ENCODE measurements at places on chromosomes 11 and 22. TPM values are rescaled to one million over a fixed set of nuclear protein-coding genes. Genes with fewer than 3 reads are reported as not detected.

DNA sequence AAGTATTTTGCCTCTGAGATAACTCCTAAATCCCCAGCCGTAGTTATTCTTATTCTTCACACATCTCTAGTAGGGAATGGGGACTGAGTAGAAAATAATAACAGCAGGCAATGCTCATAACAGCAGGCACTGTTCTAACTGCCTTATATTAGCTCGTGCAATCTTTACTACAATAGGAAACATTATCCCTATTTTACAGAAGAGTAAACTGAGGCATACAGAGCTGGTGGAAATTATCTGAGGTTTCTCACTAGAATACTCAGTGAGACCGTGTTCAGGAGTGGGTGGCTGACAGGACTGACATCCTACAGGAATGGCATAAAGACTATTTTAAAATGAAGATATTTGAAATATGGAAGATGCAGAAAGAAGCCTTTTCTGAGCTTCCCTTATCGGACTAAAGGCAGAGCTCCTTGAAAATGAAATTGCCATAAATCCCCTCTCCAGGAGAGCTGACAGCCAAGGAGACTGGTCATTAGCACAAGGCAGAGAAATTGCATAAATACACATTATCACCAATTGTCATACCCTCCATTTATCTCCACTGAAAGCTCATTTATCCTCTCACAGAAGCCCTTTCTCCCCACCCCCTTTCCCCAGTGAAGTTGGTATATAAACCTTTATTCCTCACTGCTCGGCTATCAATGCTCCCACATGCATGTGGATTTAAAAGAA, 93.9 kb downstream of the RASSF10 start:
- H3K27ac ChIP-seq, result no peak overlapping the region
- H3K27me3 ChIP-seq, result peaks cover 4% of the 10 kb centered on the region
- no peaks in the 10 kb centered on the region for H3K36me3 ChIP-seq
- H3K4me1 ChIP-seq, result no peaks in the 10 kb centered on the region
- peak; percentile 27 for DNase-seq

GRCh38 chr11:2525166-2525861, 80.5 kb downstream of the KCNQ1 start:
- DNase-seq, result peak; percentile 58
- H3K36me3 ChIP-seq, result no peaks in the 10 kb centered on the region
- no peak overlapping the region for H3K27ac ChIP-seq
- peaks cover 14% of the 10 kb centered on the region for H3K27me3 ChIP-seq

- H3K4me3 ChIP-seq, result no peak overlapping the region
- no peaks in the 10 kb centered on the region for H3K27me3 ChIP-seq
- DNase-seq, result no peak
- H3K36me3 ChIP-seq, result no peaks in the 10 kb centered on the region
Measured at GRCh38 chr11:98531576-98531975, 489.2 kb upstream of the CNTN5 start.

DNA sequence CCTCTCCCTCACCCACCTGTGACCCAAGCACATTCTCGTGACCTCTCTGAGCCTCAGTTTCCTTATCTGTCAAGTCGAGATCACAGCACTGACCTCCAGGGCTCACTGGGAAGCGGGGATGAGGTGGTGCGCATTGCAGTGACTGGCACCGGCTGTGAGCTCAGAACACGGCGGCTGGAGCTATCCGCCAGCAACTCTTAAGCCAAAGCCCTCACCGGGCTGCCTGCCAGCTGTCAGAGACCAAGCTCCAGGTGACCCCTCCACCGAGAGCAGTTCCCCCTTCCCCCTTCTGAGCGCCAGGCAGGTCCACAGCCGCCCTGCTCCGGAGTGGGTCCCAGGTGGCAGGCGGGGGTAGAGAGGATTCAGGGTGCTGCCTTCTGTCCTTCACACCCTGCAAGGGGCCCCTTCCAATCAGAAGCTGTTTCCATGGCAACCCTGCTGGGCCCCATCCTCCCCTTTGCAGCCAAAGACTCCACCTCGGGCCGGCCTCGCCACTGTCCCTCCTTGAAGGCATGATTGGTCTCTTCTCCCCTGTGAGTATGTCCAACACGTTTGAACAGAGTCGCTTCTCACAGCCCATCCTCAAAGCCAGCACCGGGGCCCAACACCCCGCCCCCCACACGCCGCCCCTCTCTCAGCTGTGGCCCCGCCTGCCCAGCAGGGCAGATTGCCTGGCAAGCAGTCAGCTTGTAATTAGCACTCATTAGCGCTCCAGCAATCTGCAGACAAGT, 98.7 kb downstream of the WNT7B start:
- H3K4me3 ChIP-seq, result no peak overlapping the region
- no peaks in the 10 kb centered on the region for H3K36me3 ChIP-seq
- H3K4me1 ChIP-seq, result no peaks in the 10 kb centered on the region
- peak; percentile 65 for DNase-seq

DNA sequence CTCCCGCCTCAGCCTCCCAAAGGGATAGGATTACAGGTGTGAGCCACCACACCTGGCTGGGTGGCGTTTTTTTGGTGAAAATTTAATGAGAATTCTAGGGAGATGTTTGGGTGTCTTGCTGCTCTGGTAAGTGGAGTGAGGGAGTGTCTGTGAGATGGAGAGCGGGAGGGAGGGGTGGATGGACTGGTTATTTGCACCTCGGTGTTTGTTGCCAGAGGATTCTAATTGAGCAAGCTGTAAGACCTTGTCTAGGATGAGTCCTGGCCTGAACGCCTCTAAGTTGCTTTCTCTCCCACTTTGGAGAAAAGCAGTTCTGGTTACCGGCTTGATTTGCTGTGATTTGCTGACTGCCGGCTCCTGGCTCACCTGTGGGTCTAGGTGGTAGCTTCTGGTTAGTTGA, 22.0 kb upstream of the GRAMD4 start:
- H3K27ac ChIP-seq, result no peak overlapping the region
- no peak overlapping the region for H3K4me3 ChIP-seq
- H3K36me3 ChIP-seq, result no peaks in the 10 kb centered on the region
- H3K27me3 ChIP-seq, result no peaks in the 10 kb centered on the region
- DNase-seq, result no peak
- H3K4me1 ChIP-seq, result no peaks in the 10 kb centered on the region

- peak; percentile 85 for DNase-seq
- peaks cover 10% of the 10 kb centered on the region for H3K4me1 ChIP-seq
- H3K27ac ChIP-seq, result peak overlapping the region; percentile 56
- peak overlapping the region; percentile 79 for H3K4me3 ChIP-seq
- H3K27me3 ChIP-seq, result peaks cover 53% of the 10 kb centered on the region
Measured at GRCh38 chr11:16605389-16605893, 133.0 kb upstream of the C11orf58 start.

DNA sequence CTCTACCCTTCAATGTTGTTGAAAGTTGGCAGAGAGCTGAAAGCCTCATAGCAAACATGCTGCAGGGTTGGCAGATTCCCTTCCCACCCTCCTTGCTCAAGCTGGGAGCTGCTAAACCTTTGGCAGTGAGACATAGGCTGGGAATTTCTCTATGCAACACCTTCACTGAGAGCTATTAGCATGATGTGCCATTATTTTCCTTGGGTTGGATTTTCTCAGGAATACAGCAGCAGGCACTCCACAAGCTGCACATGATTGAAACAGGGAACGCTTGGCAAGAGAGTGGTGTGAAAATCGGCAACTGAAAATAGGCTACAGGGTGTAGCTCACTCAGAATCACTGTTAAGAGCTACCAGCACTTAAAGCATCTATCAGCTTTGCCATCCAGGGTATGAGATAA, 9.6 kb upstream of the ALKBH3 start:
- H3K27ac ChIP-seq, result no peak overlapping the region
- peaks cover 26% of the 10 kb centered on the region for H3K27me3 ChIP-seq
- DNase-seq, result no peak
- H3K4me3 ChIP-seq, result no peak overlapping the region
- H3K36me3 ChIP-seq, result no peaks in the 10 kb centered on the region

DNA sequence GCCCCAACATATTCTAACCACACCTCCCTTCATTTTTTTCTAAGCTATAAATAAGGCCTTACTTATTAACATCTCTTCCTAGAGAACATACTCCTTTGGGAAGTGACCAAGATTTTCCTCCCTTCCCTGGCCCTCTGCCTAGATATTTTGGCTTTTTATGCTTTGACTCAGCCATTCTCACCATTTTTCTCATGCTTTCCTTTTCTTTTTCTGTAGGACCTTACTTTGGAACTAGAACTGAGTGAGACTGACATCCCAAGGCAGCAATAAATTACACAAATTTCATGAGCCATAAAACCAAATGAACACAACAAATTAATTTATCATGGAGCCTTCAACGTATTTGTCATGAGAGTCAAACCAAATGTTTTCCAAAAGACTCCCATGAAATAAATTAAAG, 142.7 kb upstream of the CTSC start:
- no peak for DNase-seq
- no peak overlapping the region for H3K4me3 ChIP-seq
- H3K27me3 ChIP-seq, result no peaks in the 10 kb centered on the region
- no peaks in the 10 kb centered on the region for H3K36me3 ChIP-seq
- peaks cover 43% of the 10 kb centered on the region for H3K4me1 ChIP-seq

DNA sequence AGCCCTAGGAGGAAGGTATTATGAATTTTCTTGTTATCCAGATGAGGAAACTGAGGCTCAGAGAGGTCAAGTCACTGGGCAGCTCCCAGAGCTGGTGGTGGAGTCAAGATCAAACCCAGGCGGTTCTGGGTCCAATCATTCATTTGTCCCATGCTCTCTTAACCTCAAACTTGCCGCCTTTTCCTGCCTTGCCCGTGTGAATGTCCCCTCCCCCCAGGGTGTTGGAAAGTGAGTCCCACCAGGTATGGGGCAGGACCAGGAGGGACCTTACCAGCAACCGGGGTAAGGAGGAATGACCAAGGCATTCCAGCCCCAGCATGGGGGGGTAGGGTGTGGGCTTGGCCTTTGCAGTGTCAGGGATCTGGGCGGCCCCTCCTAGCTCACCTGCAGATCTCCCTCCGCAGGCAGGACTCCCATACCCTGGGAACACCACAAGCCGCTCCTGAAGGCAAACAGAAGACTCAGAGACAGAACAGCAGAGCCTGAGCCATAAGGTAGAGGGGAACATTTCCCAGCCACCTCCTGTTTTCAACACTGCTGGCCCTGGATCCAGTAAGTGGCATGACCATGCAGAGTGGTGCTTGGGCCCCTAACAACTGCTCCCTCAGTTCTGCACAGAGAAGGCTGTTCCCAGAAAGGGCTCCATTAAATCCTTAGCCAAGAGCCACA, 41.2 kb upstream of the SYT7 start:
- H3K4me1 ChIP-seq, result peaks cover 15% of the 10 kb centered on the region
- H3K4me3 ChIP-seq, result no peak overlapping the region
- peak; percentile 60 for DNase-seq

DNA sequence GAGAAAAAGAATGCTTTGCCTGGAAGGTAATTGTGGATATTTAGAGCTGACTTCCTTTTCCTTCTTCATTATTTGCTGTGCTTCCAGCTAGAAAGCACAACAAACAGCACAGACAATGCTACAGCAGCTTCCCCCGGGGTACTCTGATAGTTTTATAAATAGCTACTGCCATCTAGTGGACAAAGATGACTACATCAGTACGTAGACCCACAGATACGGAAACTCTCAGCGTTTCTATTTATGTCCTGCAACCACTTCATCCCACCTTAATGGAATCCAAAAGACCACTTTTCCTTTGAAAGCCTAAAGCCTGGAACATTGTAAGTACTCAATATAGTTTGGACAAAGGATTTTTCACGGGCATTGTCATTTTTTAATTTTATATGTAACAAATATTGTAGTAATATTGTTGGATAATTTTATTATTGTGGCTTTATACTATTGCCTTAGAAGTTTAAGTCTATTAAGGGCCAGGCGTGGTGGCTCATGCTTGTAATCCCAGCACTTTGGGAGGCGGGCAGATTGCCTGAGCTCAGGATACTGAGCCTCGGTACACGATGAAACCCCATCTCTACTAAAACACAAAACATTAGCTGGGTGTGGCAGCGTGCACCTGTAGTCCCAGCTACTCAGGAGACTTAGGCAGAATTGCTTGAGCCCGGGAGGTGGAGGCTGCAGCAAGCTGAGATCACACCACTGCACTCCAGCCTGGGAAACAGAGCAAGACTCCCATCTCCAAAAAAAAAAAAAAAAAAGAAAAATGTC, 7.5 kb downstream of the HSPA8 start:
- peak; percentile 86 for DNase-seq
- no peaks in the 10 kb centered on the region for H3K27me3 ChIP-seq
- H3K4me3 ChIP-seq, result no peak overlapping the region
- peaks cover 46% of the 10 kb centered on the region for H3K36me3 ChIP-seq
- no peak overlapping the region for H3K27ac ChIP-seq

DNA sequence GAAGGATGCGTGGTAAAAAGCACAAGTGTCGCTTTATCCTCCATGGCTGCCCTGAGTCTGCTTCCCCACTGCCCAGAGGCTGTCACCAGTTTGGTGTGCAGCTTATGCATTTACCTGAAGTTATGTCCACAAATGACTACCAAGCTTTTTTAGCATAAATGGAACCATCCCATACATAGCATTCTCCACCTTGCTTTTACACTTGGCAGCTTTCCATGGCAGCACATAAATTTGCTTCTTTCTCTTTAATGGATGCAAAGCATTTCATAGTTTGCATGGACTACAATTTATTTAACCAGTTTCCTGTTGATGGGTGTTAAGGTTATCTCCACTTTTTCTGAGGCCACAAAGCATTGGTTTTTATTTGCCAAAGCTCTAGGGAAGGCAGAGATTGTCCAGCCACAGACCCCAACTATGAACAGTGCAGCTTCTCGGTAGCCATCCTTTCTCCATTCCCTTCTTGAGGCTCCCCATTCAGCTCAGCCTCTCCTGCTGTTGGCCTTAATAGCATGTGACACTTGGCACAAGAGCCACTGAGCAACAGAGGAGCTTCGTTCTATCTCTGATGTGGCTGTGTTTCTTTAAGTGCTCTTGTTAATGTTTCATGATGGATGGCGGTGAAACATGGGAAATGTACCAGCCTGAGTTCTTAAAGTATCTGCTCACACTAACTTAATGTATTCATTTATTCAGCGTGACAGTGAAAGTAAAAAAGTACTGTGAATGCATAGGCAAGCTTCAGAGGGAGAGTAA, 59.8 kb upstream of the NAV2 start:
- DNase-seq, result no peak
- H3K4me3 ChIP-seq, result no peak overlapping the region
- no peaks in the 10 kb centered on the region for H3K36me3 ChIP-seq
- H3K27ac ChIP-seq, result no peak overlapping the region

DNA sequence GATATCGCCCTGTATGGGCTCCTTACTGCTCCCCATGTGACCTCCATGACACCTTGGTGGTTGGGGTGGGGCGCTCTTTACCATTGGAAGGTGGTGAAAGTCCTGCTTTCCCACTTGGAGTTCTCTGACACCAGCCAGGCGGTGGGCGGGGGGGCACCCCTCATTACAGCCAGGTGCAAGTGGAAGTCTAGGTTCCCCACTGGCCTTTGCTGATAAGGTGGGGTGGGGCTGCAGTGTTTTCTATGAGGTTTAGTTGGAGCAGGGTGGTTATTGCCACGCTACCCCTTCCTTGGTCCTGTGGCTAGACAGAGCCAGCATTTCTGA, 5.5 kb upstream of the SLC37A2 start:
- no peak overlapping the region for H3K27ac ChIP-seq
- H3K27me3 ChIP-seq, result no peaks in the 10 kb centered on the region
- H3K4me3 ChIP-seq, result no peak overlapping the region

GRCh38 chr11:93143186-93143585, 54.6 kb downstream of the SLC36A4 start:
- H3K4me3 ChIP-seq, result no peak overlapping the region
- H3K27ac ChIP-seq, result no peak overlapping the region

GRCh38 chr11:81874635-81875034, 859.0 kb downstream of the FAM181B start:
- H3K4me3 ChIP-seq, result no peak overlapping the region
- H3K27me3 ChIP-seq, result no peaks in the 10 kb centered on the region
- no peak overlapping the region for H3K27ac ChIP-seq
- DNase-seq, result no peak
- H3K4me1 ChIP-seq, result no peaks in the 10 kb centered on the region
- no peaks in the 10 kb centered on the region for H3K36me3 ChIP-seq

The LIF gene
- 3.2 TPM for total RNA-seq

The SCO2 gene
- 5.1 TPM for total RNA-seq

The GLB1L3 gene
- total RNA-seq, result not detected

The SGSM1 gene
- not detected for total RNA-seq

Measured in osteoblast (primary cell).